CD8-positive, alpha-beta T cell (primary cell): ENCODE measurements at places on chromosomes 2 and 18.

GRCh38 chr18:61975526-61976326, 82.9 kb upstream of the RNF152 start:
- no peak for DNase-seq

DNA sequence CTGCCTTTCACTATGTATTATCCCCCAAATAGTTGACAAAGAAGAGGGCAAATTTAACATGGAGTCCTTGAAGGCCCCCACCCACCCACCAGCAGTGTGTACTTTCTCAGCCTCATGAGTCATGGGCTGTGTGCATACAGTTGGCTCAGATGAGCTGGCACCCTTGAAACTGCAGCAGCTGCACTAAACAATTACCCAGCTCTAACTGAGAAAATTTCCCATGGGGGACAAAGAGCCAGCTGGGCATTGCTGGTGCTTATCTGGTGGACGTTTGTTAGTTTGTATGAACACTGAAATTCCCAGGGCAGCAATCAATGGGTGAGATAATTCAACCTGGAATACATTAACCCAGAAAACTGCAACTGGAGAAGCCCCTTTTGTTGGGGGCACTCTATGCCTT, 131.7 kb downstream of the GCA start:
- no peak for DNase-seq

- no peak for DNase-seq
Measured at GRCh38 chr2:189587780-189588179, 7.2 kb upstream of the SLC40A1 start.

DNA sequence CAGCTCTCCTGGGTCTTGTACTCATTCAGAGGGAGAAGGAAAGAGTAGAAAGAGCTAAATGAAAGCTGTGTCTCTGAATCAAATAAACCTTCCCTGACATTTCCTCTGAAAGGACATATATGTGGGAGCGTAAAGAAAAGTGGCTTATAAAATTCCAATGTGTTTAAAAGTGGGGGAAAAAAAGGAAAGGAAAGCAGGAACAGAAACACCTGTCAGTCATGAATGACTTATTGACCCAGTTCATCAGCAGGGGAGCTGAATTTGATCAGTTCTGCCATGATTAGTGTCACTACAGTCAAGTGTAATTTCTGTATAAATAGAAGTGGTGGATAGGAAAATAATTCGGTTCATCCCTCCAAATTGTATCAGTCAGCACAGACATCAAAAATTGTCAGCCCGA, 382.5 kb downstream of the ERBB4 start:
- DNase-seq, result no peak

DNA sequence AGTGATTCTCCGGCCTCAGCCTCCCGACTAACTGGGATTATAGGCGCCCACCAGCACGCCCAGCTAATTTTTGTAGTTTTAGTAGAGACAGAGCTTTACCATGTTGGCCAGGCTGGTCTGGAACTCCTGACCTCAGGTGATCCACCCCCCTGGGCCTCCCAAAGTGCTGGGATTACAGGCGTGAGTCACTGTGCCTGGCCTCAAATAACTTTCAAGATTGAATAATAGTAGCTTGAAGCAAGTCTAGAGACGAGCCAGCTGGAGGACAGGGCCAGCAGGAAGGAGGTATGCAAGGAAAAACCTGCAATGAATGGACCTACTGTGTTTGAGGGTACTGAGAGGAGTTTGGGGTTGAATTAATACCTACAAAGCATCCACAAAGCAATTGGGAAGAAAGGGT, 87.5 kb downstream of the MSH2 start:
- DNase-seq, result no peak

DNA sequence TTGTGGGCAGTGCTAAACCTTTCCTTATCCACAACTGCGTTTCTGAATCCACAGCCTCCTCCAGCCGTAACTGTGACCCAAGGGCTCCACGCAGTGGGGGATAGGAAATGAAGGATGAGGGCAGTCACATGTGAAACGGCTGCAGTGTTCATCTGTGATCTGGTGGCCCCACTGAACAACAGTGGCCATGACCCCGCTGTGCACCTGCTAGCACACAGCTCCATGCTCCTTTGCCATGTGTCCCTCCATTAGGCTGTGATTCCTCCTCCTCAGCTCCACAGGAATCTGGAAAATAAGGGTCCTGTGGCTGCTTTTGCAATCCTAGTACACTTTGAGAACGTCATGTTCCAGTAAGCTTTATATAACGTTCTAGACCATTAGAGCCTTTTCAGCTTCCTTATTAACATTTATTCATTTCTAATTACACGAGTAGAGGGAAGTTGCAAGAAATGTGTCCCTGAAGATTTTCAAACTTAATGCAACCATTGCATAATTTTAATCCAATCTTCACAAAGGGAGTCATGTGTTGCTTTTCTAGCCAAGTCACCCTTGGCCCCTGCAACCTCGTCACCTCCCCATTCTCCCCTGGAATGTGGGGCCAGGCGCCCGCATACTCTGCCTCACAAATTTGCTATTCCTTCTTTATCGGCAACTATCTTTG, 7.1 kb upstream of the NAPG start:
- no peak for DNase-seq

- DNase-seq, result no peak
Measured at GRCh38 chr2:197477797-197478196, 21.8 kb downstream of the HSPD1 start.

DNA sequence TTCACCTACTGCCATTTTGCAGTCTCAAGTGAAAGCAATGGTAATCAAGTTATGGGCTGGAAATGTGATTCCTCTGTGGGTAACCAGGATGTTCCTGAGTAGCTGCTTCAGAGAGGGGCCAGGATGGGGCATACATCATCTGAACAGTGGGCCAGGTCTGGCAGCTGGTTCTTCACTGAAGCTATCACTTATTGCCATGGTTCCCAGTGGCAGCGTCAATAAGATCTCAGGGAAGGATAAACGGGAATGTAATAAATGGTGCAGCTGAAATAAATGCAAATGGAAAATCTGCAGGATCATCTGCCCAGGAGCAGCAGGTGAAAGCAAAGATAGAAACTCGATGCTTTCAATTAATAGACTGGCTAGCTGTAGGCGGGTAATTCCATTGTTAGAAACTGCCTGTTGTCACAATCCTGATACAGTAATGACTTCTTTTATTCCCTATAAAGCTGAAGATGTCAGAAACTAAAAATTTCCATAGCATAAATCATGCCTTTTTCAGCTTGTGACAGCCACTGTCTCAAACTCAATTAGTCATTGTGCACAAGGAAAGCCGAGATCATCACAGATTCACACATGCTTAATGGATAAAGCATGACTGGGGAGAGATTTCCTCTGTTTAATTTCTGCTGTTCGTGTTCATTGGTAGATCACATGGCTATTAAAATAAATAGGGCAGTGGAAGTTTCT, 56.2 kb upstream of the CCDC85A start:
- DNase-seq, result no peak

GRCh38 chr2:99555404-99555803, 65.6 kb upstream of the REV1 start:
- DNase-seq, result no peak

- DNase-seq, result no peak
Measured at GRCh38 chr2:234357666-234358065, 139.2 kb downstream of the ARL4C start.

GRCh38 chr2:242030226-242030575, 160.7 kb downstream of the RTP5 start:
- no peak for DNase-seq

DNA sequence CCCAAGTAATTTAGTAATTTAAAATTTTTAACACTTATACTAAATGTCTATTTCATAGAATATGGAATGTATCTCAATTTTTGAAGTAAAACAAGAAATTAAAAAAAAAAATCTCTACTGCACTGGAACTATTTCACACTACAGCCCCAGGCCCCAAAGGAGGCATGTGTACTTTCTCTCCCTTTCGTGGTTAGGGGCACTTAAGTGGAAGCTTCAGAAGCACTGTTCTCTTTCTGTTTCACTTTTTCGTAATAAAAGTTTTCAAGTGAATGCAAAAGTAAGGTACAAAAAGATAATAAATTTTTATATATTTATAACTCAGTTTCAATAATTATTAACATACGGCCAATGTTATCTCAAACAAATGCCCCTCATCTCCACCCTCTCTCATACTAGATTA, 123.8 kb upstream of the STON1 start:
- no peak for DNase-seq

- DNase-seq, result no peak
Measured at GRCh38 chr2:30206461-30207430, 24.6 kb upstream of the LBH start.

GRCh38 chr2:220101980-220102379, 474.6 kb downstream of the SLC4A3 start:
- no peak for DNase-seq

- DNase-seq, result no peak
Measured at GRCh38 chr2:66364495-66365333, 70.2 kb upstream of the MEIS1 start.

DNA sequence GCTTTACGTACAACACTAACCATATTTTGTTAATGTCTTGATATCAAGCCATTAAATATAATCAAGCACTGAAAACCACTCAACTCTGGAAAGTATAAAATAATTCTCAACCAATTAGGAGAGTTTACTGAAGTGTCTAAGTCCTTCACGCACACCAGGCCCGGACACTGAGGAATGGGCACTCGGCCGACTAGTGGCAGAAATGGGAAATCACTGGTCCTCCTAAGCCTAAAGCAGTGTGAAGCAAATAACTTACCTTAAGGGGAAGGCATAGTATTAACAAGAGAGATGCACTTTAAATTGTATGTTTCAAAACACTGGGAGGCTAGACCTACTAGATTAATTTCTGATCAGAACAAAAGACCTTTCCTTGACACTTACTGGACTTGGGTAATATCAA, 45.7 kb downstream of the FAM210A start:
- no peak for DNase-seq

GRCh38 chr2:240983996-240984498, 14.4 kb upstream of the SNED1 start:
- no peak for DNase-seq

- DNase-seq, result no peak
Measured at GRCh38 chr18:55064760-55065159, 105.5 kb upstream of the CCDC68 start.

DNA sequence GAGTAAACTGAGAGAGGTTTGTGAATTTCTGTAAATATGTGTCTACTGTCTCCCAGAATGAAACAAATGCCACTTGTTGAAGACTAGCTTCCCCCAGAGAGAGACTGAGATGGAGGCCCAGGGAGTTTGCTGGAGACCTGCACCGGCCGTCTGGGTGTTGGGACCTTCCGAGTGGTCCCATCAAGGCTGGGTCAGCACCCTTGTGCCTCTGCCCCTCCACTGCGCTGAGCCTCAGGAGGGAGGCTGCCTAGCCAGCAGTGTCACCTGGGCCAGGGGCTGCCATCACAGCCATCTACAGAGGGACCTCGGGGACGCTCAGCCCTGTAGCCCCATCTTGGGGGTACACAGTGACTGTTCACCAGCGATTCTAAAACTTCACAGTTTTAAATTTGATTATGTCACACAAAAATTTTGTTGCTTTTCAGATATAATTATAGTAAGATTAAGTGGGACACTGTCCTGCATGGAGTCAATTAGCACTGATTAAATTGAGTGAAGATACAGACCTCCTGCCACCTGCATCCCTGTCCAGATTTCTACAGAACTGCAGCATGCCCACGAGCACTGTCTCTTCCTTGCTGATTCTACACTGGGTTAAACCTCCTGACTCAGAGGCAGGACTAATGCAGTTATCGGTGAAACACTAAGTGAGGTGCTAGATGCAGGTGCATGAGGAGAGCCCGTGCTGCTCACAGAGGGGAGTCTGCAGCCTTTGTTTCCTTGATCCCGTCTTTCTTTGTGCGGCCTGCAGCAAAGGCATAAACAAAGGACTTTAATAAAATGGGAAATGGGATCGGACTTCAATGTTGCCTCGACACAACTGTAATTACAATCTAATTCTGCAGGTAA, 50.5 kb downstream of the TMEM18 start:
- DNase-seq, result no peak

DNA sequence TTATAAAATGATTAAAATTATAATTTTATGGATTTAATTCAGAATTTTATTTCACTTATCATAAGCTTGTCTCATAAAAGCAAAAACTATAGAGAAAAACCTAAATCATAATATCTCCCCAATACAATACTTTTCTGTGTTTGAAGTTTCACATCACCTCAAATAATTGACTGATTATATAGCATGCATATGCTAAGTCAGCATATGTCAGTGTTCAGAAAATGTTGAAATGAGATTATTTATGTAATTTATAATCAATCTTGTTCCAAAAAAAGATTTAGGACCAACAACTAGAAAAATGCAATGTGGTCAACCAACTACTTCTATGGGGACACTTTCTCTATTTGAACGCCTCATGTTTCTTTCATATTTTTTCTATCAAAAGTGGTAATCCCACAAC, 902.6 kb downstream of the CPS1 start:
- DNase-seq, result no peak

- no peak for DNase-seq
Measured at GRCh38 chr2:218397820-218398436, 1.7 kb upstream of the CTDSP1 start.

DNA sequence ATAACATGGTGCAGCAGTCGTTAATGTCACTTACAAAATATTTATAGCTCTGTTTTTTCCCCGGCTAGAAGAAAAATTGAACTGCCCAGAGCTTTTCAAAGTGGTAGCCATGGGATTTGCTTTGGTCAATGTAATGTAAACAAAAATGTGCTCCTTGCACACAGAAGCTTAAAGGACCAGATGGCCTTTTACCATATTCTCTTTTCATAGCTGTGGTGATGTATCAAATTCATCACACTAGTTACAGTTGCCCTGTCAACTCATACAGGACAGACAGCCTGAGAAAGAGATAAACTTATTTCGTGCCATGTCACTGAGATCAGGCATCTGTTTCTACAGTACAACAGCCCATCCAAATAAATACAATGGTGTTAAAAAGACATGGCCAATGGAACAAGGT, 368.1 kb upstream of the CDH19 start:
- no peak for DNase-seq

- no peak for DNase-seq
Measured at GRCh38 chr2:223181561-223181960, 129.6 kb downstream of the KCNE4 start.

DNA sequence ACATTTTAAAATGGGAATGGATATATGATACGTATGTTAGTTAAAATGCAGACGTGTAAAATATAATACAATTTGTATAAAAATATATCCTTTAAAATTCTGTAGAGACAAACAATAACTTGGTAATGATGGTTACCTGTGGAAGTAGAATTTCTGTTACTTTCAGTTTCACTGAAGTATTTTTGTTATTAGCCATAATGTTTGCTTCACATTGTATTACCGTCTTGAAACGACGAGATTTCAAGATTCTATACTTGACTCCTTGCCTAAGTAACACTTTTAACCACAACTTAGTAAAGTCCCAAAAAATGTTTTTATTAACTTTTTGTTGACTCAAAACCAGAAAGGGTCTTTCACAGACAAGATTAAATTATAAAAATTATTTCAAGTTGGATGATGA, 488.3 kb upstream of the VRK2 start:
- DNase-seq, result no peak

- DNase-seq, result peak; percentile 62
Measured at GRCh38 chr18:79507546-79508480, 112.1 kb downstream of the NFATC1 start.

GRCh38 chr2:194205568-194206227, 1451.3 kb upstream of the SLC39A10 start:
- no peak for DNase-seq

- DNase-seq, result no peak
Measured at GRCh38 chr2:168089200-168089599, 158.2 kb downstream of the STK39 start.
